Natural killer cell (primary cell): ENCODE measurements at places on chromosomes 5 and 9.

DNA sequence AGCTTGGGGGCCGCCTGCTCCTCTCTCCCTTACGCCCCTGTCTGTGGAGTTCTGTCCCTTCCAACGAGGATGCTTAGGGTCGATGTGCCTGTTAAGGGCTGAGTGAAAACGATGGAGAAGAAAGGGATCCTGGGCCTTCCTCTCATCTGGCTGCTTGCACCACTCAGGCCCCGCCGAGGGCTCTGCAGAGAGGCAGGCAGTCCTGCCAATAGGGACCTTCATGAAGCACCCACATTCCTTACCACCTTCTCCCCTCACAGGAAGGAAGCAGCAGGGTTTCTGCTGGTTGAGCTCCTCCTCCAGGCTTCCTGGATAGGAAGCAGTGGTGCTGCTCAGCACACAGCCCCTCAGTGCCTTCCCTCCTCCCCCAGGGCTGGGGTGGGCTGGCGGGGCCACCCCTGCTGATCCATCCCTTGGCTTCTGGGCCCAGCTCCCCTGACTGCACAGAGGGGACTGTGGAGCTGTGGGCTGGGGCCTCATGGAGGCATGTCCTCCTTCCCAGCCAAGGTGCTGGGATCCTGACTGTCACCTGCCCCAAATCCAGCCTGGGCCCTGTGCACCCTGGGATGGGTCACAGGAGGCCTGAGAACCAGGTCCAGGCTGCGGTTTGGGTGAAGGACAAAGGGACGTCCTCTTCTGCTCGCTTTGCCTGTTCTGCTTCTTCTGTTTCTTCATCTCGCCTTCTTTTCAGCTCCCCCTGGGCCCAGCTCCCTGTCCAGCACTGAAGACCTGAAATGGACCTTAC lies 50.5 kb downstream of the AHRR start:
- H3K27me3 ChIP-seq = peaks cover 9% of the 10 kb centered on the region
- no peaks in the 10 kb centered on the region for H3K36me3 ChIP-seq
- no peak overlapping the region for H3K4me3 ChIP-seq
- no peak overlapping the region for H3K27ac ChIP-seq
- DNase-seq = no peak

- no peaks in the 10 kb centered on the region for H3K36me3 ChIP-seq
- no peak overlapping the region for H3K4me3 ChIP-seq
- H3K4me1 ChIP-seq = peaks cover 4% of the 10 kb centered on the region
- DNase-seq = no peak
- no peak overlapping the region for H3K27ac ChIP-seq
These were observed 8.5 kb downstream of the EGFL7 start for GRCh38 chr9:136671254-136671614.

GRCh38 chr9:130165579-130165978 lies 6.6 kb upstream of the NCS1 start:
- no peak overlapping the region for H3K27ac ChIP-seq
- no peak overlapping the region for H3K4me3 ChIP-seq
- no peak for DNase-seq
- H3K4me1 ChIP-seq = no peaks in the 10 kb centered on the region
- H3K27me3 ChIP-seq = no peaks in the 10 kb centered on the region

- H3K36me3 ChIP-seq = no peaks in the 10 kb centered on the region
- no peaks in the 10 kb centered on the region for H3K27me3 ChIP-seq
- H3K4me3 ChIP-seq = no peak overlapping the region
- DNase-seq = no peak
- H3K4me1 ChIP-seq = no peaks in the 10 kb centered on the region
These were observed 11.9 kb downstream of the SPINK6 start for GRCh38 chr5:148214665-148215185.

- H3K27ac ChIP-seq = no peak overlapping the region
- no peaks in the 10 kb centered on the region for H3K36me3 ChIP-seq
- H3K27me3 ChIP-seq = peaks cover 5% of the 10 kb centered on the region
These were observed 123.2 kb downstream of the RMI1 start for GRCh38 chr9:84103651-84104377.

DNA sequence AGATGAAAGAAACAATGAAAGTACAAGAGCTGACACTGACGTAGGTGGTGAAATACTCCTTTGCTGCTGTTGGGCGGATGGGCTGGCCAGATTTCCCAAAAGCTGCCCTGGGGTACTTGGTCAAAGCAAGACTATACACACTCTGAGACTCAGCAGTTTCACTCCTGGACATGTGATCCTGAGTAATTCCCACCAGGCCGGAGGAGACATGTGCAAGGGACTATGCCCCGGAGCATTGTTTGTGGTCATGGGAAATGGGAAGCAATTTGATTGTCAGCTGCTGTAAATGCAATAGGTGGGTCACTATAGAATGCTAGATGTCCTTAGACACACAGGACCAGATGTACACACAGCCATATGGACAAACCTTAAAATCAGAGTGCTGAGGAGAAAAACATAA lies 116.1 kb downstream of the DCP2 start:
- H3K27me3 ChIP-seq = no peaks in the 10 kb centered on the region
- DNase-seq = no peak
- H3K4me1 ChIP-seq = no peaks in the 10 kb centered on the region
- H3K27ac ChIP-seq = no peak overlapping the region
- H3K4me3 ChIP-seq = no peak overlapping the region
- no peaks in the 10 kb centered on the region for H3K36me3 ChIP-seq

DNA sequence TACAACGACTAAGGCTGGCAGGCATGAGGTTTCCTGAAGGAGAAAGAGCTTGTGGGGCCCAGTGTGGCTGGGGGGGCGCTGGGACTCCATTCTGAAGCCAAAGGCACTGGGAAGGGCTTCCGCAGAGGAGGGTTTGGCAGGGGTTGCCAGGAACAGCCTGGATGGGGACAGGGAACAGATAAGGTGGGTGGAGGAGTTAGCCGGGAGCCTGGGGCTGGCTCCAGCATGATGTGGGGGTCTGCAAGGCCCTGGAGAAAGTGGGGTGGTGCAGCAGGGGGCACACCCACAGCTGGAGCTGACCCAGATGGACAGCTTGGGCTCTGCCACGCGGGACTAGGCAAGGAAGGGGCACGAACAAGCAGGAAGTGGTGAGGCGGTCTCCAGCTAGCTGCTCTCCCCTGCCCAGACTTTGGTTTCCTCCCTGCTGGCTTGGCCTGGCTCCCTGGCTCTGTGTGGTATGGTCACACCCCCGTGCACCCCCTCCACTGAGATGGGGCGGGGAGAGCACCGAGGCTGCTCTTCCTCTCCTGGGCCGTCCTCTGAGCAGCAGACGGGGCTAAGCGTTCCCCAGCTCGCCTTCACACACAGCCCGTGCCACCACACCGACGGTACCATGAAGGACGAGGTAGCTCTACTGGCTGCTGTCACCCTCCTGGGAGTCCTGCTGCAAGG lies at the start of gene LTC4S:
Gene LTC4S, plus strand, starts transcription at position 519 of the 672 bp plus-strand sequence. Its CDS starts 95 bp downstream, at position 614.
- no peaks in the 10 kb centered on the region for H3K27me3 ChIP-seq
- peaks cover 44% of the 10 kb centered on the region for H3K4me1 ChIP-seq
- peak within 1 kb of the TSS; percentile 6 for H3K27ac ChIP-seq
- H3K36me3 ChIP-seq = peaks cover 5% of the 10 kb centered on the region
- H3K4me3 ChIP-seq = no peak within 1 kb of the TSS

DNA sequence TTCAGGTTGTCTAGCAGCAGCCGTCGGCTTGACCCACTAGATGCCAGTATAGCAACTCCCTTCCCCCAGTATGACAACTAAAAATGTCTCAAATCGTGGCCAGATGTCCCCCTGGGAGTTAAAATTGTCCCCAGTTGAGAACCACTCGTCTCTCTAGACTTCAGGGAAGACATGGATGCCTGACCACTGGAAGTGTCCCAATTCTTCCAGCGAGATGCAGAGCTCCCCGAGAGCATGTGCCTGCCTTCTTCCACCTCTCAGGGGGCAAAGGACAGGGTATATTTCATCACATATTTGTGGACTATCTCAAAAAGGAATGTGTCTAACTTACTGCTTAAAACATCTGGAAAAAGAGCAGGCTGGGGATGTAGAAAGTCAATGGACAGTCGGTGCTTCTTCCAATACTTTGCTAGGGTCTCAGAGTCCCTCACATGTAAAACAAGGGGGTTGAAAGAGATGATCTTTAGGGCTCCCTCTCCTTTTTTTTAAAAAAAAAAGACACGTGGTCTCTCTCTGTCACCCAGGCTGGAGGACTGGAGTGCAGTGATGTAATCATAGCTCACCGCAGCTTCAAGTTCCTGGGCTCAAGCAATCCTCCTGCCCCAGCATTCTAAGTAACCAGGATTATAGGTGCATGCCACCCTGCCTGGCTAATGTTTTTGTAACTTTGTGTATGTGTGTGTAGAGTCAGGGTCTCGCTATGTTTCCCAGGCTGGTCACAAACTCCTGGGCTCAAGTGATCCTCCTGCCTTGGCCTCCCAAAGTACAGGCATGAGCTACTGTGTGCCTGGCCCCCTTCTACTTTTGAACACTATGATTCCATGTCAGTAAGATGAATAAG lies 190.6 kb downstream of the DAB2IP start:
- DNase-seq = no peak
- H3K36me3 ChIP-seq = no peaks in the 10 kb centered on the region
- H3K27me3 ChIP-seq = no peaks in the 10 kb centered on the region
- no peak overlapping the region for H3K27ac ChIP-seq
- no peak overlapping the region for H3K4me3 ChIP-seq

DNA sequence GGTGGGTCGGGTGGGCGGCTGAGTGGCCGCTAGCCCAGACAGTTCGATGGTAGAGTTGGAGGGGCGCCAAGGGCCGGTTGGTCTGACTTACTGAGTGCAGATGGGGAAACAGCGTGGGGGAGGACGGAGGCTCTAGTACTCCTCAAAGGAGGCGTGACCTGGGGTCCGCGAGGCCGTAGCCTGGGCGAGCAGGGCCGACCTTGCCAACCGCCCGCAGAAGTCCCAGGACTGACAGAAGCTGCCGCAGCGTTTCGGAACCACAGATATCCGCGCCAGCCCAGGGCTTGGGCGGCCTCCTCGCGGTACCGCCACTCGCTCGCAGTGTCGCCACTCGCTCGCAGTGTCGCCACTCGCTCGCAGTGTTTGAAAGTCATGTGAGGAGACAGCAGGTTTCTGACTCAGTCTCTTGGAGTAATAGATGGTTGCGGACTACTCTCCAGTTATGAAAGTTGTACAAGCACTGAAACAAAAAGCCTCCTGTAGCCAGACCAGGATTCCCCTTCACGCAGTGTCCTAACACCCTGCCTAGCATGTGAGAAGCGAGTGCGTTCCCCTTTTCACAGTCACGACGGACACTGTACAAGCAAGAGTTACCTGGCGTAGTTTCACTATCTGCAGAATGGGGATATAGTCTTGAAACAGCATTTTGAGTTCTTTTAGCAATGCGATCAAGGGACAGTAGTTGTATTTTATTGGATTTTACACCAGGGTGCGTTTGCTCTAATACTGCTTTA lies 674 bp downstream of the TMEM38B start:
- DNase-seq = peak; percentile 55
- H3K36me3 ChIP-seq = no peaks in the 10 kb centered on the region
- H3K4me3 ChIP-seq = peak overlapping the region; percentile 73
- peaks cover 7% of the 10 kb centered on the region for H3K4me1 ChIP-seq
- peak overlapping the region; percentile 50 for H3K27ac ChIP-seq

- no peaks in the 10 kb centered on the region for H3K27me3 ChIP-seq
- no peaks in the 10 kb centered on the region for H3K4me1 ChIP-seq
- H3K36me3 ChIP-seq = no peaks in the 10 kb centered on the region
These were observed 157.1 kb downstream of the ARRDC3 start for GRCh38 chr5:91225848-91226686.

- no peak for DNase-seq
- H3K27me3 ChIP-seq = no peaks in the 10 kb centered on the region
- H3K4me1 ChIP-seq = no peaks in the 10 kb centered on the region
- H3K27ac ChIP-seq = no peak overlapping the region
- H3K36me3 ChIP-seq = no peaks in the 10 kb centered on the region
These were observed 97.0 kb downstream of the MEF2C start for GRCh38 chr5:88785746-88786565.

DNA sequence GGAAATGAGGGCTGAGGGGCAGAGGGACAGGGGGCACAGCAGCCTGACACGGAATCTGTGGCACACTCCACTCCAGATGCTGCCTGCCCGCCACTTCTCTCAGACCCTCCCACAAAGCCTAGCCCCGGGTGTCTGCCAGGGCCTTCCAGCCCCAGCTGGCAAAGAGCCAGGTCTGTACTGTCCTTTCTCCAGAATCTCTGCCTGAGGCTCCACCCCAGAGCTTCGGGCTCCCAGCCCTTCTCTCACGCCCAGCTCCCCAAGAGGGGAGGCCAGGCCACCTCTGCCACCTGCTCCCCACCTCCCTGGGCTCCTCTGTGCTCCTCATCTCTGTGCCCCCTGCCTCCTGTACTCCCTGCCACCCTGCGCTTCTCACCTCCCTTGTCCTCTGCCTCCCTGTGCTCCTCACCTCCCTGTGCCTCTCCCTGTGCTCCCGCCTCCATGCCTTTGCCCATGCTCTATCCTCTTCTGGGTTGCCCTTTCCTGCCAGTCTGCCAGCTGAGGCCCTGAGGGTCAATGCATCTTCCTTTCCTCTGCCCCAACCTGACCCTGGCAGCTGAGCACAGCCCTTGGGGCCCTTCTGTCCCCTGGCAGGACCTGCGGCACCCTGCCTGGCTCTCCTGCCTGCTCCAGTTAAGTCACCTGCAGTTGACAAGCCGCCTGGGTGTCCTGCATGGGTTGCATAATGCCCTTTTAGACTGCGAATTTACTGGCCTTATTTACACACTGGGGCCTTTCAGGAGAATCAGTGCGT lies 36.4 kb downstream of the RASGEF1C start:
- H3K4me3 ChIP-seq = no peak overlapping the region
- H3K27me3 ChIP-seq = no peaks in the 10 kb centered on the region
- no peak overlapping the region for H3K27ac ChIP-seq
- H3K36me3 ChIP-seq = no peaks in the 10 kb centered on the region
- no peaks in the 10 kb centered on the region for H3K4me1 ChIP-seq
- no peak for DNase-seq

DNA sequence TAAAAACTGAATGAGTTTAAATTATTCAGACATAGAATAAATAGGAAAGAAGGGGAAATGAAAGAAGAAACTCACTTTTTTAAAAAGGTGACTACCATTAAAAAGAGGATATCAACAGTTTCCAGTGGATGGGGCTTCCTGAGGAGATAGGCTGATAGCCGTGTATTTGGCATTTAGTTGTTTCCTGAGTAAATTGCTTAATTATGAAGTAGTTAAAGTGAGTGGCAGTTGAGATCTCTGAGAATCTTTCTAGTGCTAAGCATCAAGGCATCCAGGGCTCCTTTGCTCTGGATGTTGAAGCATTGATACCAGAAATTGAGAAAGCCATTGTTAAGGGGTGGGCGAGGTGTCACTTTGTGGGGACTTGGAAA lies 2.7 kb downstream of the TNFAIP8 start:
- peaks cover 53% of the 10 kb centered on the region for H3K4me1 ChIP-seq
- no peaks in the 10 kb centered on the region for H3K36me3 ChIP-seq
- H3K4me3 ChIP-seq = no peak overlapping the region
- H3K27me3 ChIP-seq = no peaks in the 10 kb centered on the region
